ENCODE measurements at places on chromosomes 3 and 15.

GRCh38 chr15:56798639-56799038, 65.3 kb upstream of the ZNF280D start:
- no peak for DNase-seq

DNA sequence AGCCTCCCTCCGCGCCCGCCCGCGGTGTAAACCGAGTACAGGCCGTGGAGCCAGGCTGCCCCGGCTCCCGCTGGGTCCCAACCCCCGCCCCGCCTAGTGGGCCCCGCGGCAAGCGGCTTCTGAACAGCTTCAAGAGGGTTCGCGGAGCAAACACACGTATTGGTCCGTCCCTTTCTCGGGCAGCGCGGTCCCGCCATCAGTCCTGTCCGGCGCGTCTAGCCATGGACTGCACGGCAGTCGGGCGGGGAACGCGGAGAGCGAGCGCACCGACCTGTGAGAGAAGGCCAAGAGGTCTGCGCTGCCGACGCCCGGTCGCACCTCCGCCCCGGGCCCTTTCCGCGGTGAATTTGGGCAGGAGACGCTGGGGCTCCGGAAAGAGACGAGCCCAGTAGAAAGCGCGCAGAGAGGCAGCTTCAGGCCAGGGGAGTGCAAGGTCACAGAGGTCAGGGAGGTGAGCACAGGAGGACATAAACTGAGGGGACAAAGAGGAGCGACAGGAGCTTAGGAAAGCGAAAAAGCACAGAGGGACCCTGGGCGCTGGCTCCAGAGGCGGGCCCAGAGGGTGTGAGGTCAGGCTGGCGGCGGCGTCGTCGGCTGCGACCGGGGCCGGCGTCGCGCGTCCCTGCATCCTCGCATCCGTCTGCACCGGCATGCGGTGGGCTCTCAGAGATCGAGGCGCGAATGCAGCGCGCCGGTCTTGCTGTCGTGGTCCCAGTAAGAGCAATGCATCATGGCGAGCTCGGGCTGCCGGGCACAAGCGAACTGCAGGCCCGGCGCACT, 1.8 kb downstream of the FOXL2 start:
- DNase-seq: no peak

- no peak for DNase-seq
Observed at GRCh38 chr15:74062671-74063070, 19.7 kb downstream of the GOLGA6A start.

GRCh38 chr3:170413291-170413690, 5.4 kb upstream of the CLDN11 start:
- DNase-seq: no peak

DNA sequence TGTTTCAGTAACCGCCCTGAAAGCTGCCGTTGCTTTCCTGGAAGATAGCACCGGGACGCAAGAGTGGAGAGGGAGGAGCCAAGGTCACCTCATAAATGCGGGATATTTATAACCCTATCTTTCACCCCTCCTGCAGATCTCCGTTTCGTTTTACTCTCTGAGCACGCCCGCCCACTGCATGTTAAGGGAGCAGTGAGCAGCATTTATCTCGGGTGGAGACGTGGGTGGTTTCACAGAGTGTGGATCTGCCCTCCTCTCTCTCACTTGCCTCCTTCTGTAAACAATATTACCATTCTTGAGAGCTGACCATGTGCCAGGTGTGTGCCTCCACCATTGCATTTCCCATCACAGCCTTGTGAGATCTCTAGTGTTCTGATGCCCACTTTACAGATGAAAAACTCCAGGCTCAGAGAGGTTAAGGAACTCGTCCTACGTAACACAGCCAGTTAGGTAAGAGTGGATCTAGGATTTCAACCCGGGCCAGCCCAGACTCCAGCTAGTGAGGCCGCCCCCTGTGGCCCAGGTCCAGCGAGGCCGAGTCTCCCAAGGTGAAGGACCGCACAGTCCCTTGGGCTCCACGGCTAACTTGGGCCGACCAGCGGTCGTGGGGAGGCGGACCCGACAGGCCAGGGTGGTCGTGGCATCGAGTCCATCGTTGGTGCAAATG, 16.9 kb upstream of the SEMA4B start:
- DNase-seq: no peak

DNA sequence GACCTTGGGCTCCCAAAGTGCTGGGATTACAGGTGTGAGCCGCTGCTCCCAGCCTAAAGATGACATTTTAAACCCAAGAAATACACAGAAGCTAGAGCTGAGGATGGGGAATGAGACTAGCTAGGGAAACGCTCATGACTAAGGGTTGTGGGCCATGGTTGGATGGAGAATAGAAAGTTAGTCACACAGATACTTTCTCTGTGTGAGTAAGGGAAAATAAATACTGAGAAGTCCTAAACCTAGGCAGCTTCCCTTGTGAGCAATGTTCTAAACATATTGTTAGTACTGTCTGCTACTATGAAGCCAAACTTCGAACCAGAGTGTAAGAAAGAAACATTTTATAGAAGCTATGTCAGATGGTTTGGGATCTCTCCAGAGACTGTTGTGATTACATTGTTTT, 304.8 kb upstream of the STAC start:
- DNase-seq: no peak

DNA sequence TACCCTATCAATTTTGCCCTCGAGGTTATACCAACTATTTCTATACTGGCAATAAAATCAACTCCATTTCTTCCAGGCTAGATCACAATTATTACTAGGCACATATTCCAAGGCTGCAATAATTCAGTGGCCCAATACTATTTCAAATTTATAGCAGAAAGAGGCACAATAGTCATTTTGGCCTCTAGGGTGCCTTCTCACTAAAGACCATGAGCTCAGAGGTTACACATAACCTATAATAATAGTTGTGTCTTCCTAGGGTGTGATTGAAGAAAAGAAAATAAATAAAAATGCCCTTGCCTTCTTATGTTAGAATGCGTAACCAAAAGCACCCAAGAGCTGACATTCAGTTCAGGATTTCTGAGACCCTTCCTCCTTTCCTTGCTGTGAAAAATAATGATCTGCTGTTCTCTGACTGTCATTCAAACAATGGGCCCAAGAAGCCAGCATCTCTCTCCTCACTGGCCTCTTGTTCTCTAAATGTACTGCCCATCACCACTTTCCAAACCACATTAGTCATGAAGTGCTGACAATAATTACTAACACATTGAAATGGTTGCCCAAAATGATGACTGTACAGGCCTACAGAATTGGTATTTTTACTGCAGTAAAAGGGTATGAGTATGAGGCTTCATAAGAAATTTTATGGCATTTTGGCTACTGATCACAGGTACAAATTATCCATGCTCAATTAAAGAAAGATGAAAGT, 244.8 kb downstream of the LRRN1 start:
- DNase-seq: no peak

DNA sequence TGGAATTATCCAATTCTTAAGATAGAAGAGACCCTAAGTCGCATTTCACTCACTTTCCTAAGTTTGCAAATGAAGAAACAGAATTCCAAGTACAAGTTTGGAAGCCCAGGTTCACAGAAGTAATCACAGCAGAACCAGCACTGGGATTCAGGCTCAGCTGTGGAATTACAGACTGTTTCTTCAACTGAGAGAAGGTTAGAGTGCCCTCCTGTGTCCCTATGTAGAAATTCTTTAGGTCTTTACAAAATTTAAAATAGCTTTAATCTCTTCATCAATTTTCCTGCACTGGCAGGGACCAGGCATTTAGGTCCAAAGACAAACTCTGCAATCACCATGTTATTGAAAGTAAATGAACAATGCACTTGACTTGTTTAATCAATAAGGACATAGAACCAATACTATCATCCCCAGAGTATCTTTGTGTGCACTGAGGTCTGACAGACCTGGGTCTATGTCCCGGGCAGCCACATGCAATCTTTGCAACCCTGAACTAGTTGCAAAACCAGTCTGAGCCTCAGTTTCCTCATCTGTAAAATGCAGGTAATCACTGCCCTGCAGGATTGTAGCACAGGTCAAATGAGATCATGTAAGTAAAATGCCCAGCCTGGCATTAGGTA, 96.3 kb upstream of the ZBED2 start:
- DNase-seq: no peak

- no peak for DNase-seq
Observed at GRCh38 chr3:178849199-178849910, 222.3 kb downstream of the ZMAT3 start.

GRCh38 chr15:77719450-77719849, 86.7 kb upstream of the LINGO1 start:
- DNase-seq: no peak

- no peak for DNase-seq
Observed at GRCh38 chr15:27824841-27825422, 274.2 kb downstream of the OCA2 start.

DNA sequence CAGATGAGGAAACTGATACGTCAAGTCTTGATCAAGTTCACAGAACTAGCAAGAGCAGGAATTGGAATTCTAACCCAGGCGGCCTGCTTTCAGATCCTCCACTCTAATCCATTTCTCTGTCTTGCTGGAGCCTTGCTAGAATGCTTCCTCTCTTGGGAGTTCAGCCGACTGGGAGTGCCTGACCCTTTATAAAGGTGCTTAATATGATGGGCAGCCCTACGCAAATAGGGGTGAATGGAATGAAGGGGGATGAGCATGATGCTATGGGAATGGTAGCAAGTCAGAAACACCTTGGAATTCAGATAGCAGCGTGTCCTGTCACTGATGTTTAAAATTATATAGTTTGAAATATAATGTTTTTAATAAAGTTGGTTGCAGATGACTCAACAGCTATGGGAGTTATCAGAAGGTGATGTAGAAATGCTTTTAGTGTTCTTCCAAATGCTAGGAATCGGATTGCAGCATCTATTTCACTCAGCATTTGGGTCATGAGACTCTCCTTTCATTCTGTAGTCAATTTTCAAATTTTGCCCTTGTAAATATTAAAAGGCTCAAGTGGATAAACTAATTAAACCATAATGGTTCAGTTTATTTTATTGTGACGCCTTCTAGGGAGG, 150.7 kb downstream of the FNDC3B start:
- DNase-seq: no peak

All from effector memory CD4-positive, alpha-beta T cell (primary cell).